ENCODE measurements at places on chromosomes 12 and 14.
A peak's percentile ranks its signal among the peaks of the same experiment; 100 is the strongest.

GRCh38 chr12:89160716-89161123 is 191.6 kb downstream of the DUSP6 start:
- DNase-seq = peak; percentile 56

GRCh38 chr12:1162081-1162760 is 171.2 kb downstream of the ERC1 start:
- DNase-seq = no peak

DNA sequence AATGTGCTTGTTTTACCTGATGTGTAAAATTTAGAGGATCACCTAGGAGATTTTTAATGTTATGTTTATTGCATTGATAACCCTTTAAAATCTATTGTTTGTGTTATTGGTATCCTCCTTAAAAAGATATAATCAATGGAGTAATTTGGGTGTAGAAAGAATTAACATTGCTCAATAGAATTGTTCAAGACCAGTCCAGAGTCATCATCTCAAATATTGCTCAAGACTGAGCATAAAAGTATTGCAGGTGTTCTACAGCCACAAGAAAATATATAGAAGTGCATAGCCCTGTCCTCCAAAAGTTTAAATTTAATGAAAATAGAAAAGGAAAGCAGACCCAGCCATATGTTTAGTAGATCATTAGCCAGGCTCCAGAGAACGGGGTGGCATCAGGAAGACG is 102.5 kb upstream of the ARID2 start:
- no peak for DNase-seq

- peak; percentile 40 for DNase-seq
Measured at GRCh38 chr12:67804168-67804567, 155.6 kb downstream of the DYRK2 start.

- no peak for DNase-seq
Measured at GRCh38 chr12:113059071-113059595, 2.6 kb downstream of the DTX1 start.

DNA sequence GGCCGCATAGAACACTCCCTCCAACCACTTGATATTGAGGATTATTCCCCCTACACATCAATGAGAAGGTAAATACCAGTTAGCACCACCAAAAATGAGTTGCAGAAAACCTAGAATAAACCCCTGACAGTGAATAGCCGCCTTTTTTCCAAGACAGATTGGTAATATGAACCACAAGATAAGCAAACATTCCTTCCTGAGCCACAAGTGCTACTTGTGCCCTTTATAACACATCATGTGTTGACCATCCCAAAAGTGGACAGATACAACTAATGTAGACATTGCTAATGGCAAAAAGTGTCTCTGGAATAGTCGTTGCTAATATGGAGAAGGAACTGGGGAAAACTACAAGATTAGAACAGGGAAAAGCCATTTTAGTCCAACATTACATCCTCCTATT is 17.2 kb downstream of the NOXRED1 start:
- DNase-seq = no peak

GRCh38 chr12:124286414-124286813 is 8.5 kb upstream of the RFLNA start:
- DNase-seq = no peak

- DNase-seq = no peak
Measured at GRCh38 chr14:34640826-34641225, 10.9 kb upstream of the SNX6 start.

- DNase-seq = no peak
Measured at GRCh38 chr12:63941166-63941800, 96.8 kb downstream of the SRGAP1 start.

DNA sequence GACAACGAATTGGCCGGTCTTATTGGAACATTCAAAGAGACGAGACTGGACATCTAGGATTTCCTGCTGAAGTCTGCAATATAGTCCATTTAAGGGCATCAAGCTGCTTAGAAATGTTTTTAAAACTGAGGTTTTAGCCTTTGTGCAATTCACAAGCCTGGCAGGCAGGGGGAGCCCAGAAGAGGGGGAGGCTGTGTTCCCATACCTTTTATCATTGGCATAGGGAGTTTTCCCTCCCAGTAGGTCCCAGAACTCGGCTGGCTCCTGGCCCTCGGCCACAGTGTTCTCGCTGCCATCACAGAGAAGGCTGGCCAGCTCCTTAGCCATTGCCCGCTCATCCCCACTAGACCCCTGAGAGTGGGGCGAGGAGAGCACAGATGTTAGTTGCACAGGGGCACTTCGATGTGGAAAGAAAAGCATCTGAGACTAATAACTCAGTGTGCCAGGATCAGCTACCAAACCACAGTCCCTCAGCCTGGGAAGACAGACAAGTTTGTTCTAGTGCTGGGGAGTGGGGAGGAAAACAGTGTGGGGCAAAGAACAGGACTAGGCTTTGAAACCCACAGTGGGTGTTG is 15.1 kb downstream of the AVIL start:
- DNase-seq = peak; percentile 34

GRCh38 chr14:96083667-96084320 is 44.6 kb downstream of the C14orf132 start:
- DNase-seq = no peak

GRCh38 chr14:103679351-103679750 is 35.9 kb downstream of the XRCC3 start:
- DNase-seq = peak; percentile 64

- DNase-seq = no peak
Measured at GRCh38 chr14:100155756-100156616, 3.5 kb downstream of the DEGS2 start.

- DNase-seq = no peak
Measured at GRCh38 chr14:68047906-68048305, 228.3 kb downstream of the RAD51B start.

DNA sequence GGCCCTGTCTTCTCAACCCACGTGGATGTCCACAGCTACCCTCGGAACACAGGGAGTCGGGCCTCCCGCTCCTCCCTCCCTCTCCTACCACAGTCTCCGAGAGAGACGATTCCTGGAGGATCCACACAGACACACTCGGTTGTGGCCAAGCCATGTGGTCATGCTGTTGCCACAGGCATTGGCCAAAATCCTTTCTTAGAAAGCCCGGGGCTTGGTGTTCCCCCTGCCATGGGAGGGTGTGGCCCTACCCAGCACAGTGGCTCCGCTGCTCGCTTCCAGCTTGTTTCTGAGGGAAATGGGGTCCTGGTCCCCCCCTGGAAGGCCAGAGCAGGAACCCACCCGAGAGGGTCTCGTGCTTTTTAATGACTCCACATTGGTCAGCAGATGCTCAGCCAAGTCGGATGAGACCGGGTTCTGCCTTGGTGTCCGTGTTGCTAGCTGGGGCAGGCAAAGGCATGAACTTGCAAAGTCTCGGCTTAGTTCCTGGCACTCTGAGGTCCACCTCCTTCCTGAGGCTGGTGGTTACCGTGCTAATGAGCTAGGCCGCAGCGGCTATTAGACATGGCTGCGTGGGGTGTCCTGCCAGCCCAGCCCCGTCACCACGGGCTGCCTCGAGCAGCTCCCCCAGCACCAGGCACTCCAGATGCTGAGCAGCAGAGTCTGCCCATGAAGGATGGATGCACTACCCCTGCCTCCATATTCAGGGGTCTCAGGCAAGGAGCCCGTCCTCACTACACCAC is 46.8 kb upstream of the MEG3 start:
- DNase-seq = no peak

DNA sequence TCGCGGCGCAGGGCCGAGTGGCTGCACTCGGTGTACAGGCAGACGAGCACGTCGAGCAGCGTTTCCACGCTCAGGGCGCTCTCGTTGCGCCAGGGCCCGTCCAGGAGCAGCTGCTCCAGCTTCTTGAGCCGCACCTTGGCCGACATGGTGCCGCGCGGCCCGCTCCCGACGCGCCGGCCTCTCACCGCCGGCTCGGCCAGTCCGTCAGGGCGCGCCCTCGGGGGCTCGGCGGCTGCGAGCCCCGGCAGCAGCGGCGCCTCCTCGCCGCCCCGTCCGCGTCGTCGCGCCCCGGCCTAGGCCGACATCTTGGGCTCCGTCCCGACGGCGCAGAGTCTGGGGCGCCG is 349 bp downstream of the CDC42BPB start:
- DNase-seq = no peak

DNA sequence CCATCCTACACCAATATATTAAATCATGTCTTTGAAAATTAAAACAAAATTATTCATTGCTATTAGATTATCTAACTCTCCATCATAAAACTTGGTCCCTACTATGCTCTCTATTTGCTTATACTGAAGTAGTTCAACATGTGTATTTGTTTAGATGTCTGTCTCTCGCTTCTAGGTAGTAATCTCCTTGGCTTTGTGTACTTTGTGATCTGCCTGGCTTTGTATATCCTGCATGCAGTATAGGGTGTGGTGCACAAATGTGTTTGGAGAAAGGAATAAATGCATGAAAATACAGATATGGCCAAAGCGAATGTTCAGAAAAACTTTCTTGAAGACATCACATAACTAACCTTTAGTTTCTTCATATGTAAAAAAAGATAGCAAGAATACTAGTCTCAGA is 246.6 kb upstream of the LRFN5 start:
- DNase-seq = no peak

DNA sequence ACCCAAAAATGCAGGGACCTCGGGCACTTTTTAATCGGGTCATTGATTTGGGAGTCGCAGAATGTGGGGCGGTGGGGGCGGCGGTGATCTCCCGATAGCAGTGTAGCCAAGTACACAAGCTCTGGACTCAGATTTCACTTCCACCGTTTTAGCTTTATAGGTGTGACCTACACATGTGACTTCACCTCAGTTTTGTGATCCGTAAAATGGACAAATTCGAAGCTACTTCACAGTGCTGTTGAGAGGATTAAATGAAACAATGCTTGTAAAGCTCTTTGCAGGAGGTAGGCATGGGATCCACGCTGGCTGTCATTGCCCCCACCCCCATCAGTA is 478 bp downstream of the RITA1 start:
- DNase-seq = no peak

DNA sequence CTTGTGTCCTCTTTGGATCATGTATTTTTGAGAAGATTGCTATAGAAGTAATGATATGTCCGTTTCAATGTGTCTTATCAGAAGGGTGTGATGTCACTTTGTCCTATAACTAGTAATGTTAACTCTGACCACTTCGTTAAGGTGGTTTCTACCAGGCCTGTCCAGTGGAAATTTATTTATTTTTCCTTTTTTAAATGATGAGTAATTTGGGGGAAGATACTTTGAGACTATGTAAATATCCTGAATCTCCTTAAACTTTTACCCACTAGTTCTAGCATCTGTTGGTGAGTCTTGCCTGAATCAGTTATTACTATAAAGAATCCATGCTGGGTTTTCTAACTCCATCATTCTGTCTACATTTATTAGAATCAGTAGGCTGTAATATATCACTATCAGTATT is 15.3 kb downstream of the EP400 start:
- DNase-seq = no peak

DNA sequence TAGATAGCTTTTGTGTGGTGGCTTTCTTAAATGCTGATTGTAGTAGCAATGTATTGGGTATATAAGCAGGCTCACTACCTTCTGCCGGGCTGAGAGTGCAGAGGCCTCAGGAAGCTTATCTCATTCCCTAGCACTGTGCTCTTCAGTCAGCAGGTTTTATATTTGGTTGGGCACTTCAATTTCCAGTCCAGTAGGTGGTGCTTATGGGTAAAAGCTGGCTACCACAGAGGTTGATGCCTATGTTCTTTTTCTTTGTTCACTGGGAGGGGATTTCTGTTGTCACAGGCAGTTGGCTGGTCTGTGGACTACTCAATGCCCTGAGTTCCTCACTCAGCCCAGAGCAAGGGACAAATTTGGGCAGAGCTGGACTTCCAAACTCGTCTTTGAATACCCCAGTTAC is 43.0 kb upstream of the GLIPR1 start:
- DNase-seq = no peak

DNA sequence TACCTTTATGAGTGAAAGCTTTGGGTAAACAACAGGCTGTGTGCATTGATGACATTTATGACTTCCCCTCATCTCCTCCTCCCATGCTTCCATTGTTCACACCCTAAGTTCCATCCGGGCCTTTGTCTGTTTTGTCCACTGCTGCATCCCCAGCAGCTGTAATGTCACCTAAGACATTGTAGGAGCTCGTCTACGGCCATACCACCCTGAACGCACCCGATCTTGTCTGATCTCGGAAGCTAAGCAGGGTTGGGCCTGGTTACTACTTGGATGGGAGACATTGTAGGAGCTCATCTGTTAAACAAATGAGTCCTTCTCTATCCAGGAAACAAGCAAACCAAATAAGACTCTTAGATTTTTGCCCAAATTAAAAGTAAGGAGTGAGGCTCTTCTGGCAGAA is 40.4 kb upstream of the SYCP3 start:
- no peak for DNase-seq
